ENCODE measurements at places on chromosomes 5 and 9.
A peak's percentile ranks its signal among the peaks of the same experiment; 100 is the strongest.

DNA sequence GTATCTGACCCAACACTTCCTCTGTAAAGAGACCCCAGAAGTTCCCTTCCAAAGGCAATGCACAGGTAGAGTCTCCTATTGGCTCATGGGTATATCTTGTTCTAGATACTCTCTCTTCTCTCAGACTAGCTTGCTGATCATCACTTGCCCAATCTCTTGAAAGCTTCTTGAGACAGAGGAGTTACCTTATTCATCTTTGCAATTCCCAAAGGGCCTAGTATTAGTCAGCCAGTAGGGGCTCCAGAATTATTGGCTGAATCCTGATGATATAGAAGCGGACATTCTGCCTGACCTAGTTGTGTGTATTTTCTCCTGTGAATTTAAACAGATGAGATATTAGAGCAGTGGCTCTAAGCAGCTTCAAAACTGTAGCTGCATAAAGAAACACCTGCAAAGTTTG, 304.0 kb upstream of the KLF4 start:
- no peak for DNase-seq

GRCh38 chr5:67061511-67061910, 135.1 kb downstream of the CD180 start:
- no peak for DNase-seq

DNA sequence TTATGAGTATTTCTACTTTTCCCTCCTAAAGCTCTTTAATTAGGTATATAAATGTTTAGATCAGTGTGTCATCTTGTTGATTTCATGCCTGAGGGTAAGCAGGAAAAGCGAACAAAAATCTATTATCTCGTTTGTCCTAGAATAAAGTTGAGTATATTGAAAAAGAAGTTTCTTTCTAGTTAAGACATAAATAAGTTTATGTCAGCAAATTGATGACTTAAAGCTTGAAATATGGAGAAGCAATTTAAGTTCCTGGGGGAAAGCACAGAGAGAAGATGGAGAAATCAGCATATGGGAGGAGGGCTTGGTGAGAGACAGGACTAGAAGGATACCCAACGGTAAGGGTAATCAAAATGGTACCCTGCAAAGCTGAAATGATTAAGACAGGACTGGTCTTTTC, 813.4 kb downstream of the MTRR start:
- no peak for DNase-seq

DNA sequence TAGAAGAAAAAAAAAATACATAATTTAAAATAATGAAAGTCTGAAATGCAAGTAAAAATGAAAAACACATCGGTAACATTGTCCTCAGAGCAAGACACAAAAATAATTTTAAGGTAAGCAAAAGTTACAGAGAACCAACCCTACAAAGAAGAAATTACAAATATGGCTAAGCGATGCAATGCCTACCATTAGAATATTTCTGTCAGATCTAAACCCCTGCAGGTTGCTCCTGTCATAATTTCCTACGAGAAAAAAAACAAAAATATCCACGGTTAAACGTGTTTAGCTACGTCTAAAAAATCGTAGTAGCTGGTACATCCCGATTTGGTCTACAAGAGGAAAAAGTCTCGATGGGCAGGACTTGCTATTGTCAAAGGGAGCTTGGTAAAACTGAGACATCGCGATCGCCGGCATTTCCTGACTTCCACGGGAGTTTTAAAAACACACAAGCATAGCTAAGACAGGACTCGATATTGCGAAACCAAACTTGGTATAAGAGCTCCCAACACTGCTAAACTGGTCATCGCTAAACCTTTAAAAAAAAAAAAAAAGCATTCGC, 1.1 kb upstream of the ANXA2R start:
- DNase-seq, result no peak

GRCh38 chr9:18569941-18570630, 96.1 kb downstream of the ADAMTSL1 start:
- peak; percentile 10 for DNase-seq

- peak; percentile 64 for DNase-seq
Measured at GRCh38 chr9:36560771-36561170, 11.9 kb upstream of the MELK start.

DNA sequence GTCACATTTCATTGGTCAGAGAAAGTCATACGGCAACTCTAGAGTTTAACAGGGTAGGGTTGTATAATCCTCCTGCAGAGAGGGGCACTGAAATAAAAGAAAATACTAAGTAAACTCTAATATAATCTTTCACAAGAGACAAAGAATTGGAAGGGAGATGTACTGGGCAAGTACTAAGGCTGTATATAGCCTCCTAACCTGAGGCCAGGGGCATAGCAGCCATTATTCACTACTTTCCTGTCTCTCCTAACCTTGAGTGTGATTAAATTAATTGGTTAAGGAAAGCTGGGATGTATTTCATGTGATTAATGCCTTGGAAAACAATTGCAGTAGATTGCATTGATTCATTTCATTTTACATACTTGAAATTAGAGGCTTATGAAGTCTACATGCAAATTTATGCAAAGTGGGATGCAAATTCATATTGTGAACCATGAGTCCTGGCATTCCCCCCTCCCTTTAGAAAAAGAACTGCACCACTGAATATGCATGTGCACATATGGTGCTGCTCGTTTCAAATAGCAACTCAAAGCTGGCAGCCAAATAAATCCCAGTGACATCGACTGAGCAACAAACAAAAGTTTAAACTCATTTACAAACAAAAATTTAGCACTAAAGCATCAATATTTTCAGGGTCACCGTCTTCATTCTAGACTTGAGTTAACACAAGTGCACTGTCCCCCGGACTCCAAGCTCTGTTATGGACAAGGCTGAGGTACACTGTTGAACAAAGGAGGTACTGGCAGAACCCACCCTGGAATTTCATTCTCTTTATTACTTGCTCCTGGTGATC, 70.0 kb downstream of the DMAC1 start:
- no peak for DNase-seq

DNA sequence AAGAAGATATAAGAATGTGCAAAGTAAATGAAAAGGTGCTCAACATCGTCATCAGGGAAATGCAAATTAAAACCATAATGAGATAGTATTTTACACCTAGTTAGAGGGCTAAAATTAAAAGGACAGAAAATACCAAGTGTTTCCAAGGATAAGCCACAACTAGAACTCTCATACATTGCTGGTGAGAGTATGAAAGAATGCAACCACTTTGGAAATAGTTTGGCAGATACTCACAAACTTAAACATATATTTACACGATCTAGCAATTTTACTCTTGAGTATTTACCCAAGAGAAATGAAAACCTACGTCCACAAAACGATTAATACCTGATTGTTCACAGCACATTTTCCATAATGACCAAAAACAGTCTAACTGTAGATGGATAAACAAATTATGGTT, 51.5 kb downstream of the AOPEP start:
- no peak for DNase-seq

DNA sequence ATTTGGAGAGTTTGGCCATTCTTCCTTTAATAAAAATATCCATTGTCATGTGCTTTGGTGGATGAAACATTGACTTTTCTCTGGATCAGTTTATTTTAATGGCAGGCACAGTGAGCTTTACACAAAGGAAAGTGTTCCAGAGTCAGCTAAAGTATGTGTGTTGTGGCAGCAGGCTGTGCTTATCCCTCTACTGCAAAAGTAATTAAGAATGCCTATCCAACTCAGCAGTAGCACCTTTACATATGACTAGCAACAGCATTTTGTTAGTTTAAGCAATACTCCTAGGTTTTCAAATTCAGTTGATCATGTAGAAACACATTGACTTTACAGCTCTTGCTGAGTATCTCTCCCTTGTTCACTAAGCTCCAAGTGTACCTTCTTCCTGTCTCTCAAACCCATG, 730.5 kb upstream of the RGMB start:
- no peak for DNase-seq

DNA sequence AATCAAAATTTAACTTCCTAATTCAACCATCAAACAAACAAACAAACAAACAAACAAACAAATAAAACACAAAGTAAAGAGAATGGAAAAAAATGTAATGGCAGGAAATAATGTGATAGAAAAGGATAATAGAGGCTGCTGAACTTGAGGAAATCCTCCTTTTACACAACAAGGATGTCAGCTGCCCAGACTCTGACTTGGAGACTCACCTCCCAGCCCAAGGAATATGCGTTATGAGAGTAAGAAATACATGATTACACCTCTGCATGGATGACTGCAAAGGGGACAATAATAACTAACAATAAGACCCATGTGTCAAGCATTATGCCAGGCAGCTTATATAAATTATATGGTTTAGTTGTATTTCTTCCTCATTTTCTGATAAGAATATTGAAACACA, 46.6 kb upstream of the JAK2 start:
- no peak for DNase-seq

DNA sequence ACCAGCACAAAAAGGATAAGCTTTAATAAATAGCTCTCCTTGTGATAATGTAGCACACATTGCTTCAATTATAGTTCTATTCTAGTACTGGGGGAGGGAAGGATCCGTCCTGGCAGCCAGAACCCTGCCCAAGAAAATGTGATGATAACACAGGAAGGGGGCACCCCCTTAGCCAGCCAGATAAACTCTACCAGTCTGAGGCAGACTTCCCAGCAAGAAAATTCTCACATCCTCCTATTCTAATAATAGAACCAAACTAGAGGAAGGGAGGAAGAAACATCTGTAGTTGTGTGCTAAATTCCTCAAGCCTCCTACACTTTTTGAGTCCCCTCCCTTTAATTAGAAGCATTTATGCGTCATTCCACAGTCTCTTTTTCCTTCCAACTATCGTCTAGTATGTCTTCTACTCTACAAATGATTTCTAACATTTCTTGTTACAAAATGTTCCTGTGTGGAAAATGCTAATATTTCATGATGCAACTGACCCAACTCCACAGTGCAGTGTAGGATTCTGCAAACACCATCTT, 261.0 kb downstream of the SEMA5A start:
- peak; percentile 45 for DNase-seq

DNA sequence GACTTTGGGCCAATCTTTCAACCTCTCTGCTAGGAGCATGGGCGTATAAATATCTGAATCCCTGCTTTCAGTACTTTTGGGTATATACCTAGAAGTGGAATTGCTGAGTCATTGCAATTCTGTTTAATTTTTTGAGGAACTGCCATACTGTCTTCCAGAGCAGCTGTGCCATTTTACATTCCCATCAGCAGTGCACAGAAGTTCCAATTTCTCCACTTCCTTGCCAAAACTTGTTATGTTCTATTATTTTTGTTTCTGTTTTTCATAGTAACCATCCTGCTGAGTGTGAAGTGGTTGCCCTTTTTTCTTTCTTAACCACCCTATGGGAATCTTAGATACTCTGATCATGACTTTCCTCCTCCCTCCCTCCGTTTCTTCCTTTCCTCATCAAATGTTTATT, 11.1 kb upstream of the CCIN start:
- DNase-seq, result no peak

DNA sequence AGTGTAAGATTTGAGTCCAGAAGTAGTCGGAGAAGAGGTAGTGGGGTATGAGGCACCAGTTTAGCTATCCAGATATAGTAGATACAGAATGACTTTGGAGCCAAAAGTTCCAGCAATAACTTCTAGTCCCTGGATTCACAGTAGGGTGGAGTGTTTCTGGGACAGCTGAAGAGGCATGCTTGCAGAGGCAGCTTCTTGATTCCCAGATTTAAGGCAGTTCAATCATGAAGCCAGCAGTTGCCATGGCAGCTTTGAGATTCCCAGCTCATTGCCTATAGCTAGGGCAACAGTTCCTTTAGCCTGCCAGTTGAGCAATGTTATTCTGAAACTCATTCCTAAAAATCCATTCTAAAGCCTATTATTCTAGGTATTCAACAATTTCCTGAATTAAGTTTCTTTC, 79.2 kb downstream of the LIX1 start:
- no peak for DNase-seq

DNA sequence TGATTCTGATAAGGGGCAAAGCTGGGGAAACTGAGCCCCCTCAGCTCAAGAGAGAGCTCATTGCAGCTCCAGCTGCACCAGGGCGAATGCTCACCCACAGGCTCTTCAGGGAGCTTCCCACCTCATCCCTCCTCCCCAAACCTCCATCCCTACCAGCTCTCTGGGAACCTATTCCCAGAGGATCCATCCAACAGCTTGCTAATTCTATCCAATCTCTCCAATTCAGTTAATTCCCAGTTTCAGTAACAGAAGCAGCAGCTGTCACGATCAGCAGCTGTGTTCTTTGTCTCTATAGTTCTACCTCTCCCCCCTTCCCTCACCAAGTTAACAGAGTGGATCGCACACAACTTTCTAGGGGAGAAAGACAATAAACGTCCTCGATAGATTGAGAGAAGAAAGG, 135.5 kb upstream of the EFNA5 start:
- DNase-seq, result no peak

- no peak for DNase-seq
Measured at GRCh38 chr5:3931976-3932375, 336.3 kb downstream of the IRX1 start.

DNA sequence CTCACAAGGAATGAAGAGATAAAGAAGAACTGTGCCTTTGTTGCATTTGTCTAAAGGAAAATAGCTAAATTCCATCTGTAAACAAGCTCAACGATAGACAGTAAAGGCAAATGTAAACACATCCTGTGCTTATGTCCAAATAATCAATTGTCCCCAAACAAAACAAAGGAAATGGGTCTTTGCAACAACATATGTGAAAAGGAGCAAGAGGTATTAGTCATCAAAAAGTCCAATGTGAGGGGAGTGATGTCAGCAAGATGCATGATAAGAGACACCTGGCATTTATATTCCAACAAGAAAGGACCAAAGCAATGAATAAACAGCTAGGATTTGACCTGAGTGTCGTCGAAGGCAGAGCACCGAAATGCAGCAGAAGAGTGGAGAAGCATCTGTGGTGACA, 209.1 kb downstream of the ASTN2 start:
- DNase-seq, result no peak

- DNase-seq, result peak; percentile 76
Measured at GRCh38 chr9:129006328-129007034, 21.6 kb downstream of the SH3GLB2 start.

GRCh38 chr5:145922059-145922458, 14.3 kb upstream of the SH3RF2 start:
- DNase-seq, result no peak

DNA sequence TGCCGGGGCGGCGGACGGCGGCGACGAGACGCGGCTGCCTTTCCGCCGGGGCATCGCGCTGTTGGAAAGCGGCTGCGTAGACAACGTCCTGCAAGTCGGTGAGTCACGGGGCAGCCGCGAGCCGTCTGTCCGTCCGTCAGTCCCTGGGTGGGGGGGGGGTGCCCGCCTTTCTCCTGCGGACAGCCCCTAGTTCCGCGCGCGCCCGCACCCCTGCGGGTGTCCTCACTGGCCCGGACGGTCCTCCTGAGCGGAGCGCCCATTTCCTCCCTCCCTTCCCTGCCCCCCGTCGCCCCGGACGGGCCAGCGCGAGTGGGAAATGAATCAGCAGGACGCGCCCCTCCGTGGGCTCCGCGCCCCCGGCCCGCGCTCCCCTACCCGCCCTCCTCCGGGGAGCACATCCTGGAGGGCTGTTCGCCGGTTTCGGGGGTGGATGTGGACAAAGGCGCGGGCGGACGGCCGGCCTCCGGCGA, 828 bp downstream of the ZSWIM6 start:
- peak; percentile 73 for DNase-seq

Measured in EL (cell line).